GM10248 (cell line): ENCODE measurements at places on chromosomes 4 and X.

DNA sequence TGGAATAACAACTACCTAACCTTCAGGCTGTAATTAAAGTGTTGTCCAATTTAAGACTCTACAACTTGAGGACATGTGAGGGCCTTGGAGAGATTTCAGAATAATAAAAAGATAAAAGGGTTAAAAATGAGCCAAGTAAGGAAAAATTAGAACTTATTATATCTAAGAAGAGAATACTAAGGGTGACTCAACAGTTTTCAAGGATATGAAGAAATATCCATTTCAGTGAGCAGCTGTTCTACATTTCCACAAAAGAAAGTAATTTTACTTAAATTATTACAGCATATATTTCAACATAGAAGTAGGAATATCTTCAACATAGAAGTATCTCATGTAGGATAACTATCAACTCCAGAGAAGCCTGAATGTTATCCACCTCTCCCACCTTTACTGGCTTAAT, 11.3 kb downstream of the SNX12 start:
- DNase-seq = no peak

GRCh38 chr4:55730280-55730931, 89.2 kb upstream of the EXOC1L start:
- no peak for DNase-seq

- DNase-seq = no peak
Measured at GRCh38 chr4:1402021-1402515, 4.2 kb downstream of the NKX1-1 start.

DNA sequence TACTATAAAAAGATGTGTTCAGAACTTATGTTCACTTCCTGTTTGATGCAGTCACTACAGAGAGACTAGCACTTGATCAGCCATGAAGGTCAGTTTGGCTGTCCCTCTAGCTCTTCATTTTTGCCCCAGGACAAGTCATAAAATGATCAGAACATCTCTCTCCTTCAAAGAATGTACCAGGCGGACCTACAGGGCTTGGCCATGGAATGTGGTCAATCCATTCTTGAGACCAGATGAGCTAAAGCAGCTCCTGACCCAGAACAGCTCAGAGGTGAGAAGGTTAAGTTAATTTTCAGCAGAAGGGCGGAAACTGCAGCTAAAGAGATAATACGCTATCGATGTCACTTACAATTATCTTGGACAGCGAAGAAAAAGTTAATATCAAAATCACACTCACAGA, 49.2 kb upstream of the TAB3 start:
- no peak for DNase-seq

DNA sequence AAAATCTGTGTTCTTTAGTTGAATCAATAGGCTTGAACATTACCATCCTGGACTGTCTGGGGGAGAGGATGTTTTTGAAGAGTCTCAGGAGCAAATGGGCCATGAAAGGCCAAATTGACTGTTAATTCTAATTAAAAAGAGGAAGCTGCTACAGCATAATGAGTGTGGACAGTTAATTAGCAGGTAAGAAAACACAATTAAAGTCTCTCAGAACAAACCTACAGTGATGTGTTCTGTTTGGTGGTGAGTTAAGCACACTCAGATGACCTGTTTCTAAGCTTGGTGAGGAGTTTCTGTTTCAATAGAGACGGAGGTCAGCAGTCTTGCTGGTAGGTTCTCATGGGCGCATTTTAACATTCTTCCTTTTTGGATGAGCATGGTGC, 68.1 kb downstream of the DRD5 start:
- DNase-seq = no peak

DNA sequence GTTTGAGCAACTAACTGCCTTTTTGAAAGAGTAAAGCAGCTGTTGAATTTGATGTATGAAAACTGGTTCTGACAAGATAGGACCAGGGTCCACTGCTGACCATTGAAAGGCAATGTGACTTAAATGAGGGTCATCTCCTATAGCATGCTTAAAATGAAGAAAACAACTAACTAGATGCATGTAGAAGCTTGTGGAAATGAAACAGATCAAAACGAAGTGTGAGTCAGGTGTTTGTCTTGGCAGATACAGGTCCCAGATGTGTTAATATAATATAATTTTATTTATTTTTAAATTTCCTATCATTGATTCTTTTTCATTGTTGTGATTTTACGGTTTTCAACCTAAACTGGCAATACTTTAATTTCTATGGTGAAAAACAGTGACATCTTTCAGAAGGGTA, 83.6 kb downstream of the ATOH1 start:
- DNase-seq = no peak

DNA sequence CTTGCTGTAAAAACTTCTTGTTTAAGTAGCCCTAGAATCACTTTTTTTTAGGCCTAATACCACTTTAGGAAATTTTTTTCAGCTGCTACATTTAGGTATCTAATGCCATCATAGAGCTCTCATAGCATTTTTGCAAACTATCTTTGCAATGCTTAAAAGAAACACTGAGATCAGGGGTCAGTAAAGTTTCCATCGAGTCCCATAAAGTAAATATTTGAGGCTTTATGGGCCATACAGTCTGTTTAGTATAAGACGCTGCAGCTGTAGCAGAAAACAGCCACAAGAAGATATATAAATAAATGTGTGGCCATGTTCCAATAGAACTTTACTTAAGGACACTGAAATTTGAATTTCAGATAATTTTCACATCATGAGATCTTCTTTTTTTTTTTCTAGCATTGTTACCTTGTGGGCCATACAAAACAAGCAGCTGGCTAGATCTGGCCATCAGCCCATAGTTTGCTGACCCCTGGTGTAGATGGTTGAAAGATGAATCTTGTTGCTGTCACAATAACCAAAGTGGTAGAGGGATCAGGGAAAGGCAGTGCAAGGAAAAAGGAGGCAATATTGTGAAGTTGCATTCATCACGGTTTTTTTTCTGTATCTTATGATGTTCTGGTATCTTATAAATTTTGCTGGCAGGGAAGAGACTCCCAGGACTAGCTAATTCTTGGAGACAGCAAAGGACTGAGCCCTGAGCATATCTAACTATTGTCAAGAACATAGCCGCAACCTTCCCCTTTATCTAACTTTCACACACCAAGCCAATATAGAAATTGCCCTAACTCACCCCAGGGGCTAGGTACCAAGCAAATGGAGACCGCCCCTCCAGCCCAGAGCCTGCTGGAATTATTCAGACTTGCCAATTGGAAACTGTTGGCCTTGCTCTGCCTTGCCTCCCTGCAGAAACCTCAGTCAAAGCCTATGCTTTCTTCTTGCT, 46.6 kb downstream of the RASGEF1B start:
- DNase-seq = no peak

GRCh38 chr4:26762650-26763049, 98.0 kb upstream of the STIM2 start:
- DNase-seq = no peak

GRCh38 chr4:94115687-94116086, 92.0 kb upstream of the SMARCAD1 start:
- no peak for DNase-seq

- DNase-seq = no peak
Measured at GRCh38 chr4:57159866-57160265, 49.7 kb upstream of the IGFBP7 start.

DNA sequence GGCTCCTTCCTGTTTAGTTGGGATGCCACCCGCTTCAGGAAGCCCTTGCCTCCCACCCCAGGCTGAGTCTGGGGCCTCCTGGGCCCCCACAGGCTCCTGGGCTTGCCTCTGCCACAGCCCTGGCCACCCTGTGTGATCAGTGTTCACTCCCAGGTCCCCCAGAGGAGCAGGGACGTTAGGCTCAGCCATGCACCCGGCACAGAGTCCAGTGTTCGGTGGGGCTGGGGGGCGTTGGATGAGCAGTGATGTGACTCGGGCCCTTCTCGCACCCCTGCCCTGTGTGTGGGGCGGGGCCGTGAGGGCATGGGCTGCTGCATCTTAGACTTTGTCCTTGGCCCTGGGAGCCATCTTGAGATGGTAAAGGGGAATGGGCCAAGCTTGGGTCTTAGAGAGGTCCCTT, 29.9 kb upstream of the HTRA3 start:
- DNase-seq = no peak

DNA sequence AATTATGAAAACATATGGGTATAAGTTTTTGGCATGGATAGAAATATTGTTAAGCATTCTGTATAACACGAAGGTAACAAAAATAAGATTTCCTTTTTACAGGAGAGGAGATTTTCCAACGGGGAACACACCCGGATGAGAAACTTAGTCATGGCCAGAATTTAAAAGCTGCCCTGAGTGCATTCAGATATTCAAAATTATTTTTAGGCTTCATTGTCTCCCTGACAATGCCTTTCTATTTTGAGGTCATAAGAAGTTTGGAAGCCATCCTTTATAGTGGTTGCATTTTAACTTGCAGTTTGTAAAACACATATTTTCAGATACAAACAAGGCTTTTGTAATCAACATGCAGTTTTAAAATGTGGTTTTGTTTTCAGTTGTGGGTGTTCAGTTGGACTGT, 357.5 kb upstream of the FAM47C start:
- DNase-seq = no peak

- DNase-seq = no peak
Measured at GRCh38 chr4:87718217-87718835, 68.2 kb downstream of the DMP1 start.

- DNase-seq = no peak
Measured at GRCh38 chr4:78561677-78562076, 10.1 kb downstream of the ANXA3 start.

DNA sequence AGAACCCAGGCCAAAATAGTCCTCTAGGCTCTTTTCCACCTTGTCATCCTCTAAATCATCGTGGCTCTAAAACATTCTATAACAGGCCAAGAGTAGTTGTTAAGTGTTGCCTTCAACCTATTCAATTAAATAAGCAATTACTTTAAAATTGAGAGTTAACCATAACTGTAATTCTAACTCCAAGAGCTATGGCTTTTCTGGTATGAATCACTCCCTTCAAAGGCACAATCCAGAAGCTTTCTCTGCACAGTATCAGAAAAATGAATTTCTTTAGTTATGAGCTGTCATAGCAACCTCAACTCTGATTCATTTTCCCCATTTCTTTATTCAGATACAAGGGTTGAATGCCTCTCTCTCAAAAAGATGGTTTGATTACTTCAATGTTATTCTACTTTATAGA, 21.7 kb downstream of the INPP4B start:
- DNase-seq = no peak

GRCh38 chr4:2964706-2965258, 1.4 kb downstream of the GRK4 start:
- DNase-seq = no peak

GRCh38 chr4:185909972-185910371, 98.0 kb upstream of the SORBS2 start:
- no peak for DNase-seq
